ENCODE measurements at places on chromosomes 1 and 21.
A peak's percentile ranks its signal among the peaks of the same experiment; 100 is the strongest.

GRCh38 chr1:23525558-23526250 lies 5.3 kb downstream of the E2F2 start:
- DNase-seq, result no peak

- DNase-seq, result no peak
These were observed 6.1 kb downstream of the CTNNBIP1 start for GRCh38 chr1:9903801-9904527.

- no peak for DNase-seq
These were observed 1.1 kb upstream of the EDN2 start for GRCh38 chr1:41485605-41486004.

DNA sequence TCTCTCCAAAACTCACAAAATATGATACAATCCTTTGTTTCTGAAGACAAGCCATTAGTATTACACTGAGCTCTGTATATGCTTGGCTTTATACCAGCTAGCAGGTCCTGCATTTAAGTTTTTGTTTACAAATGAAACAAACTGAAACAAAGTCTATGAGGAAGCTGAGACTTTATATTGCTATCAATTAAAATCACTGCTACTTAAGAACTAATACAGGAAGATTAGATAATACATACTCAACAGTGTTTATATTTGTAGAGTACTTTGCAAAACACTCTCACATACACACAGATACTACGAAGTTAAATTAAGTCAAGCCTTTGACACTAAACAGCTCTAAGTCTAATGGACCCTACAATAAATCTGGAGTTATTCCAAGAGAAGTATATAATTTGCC lies 247.4 kb downstream of the CRB1 start:
- DNase-seq, result no peak

DNA sequence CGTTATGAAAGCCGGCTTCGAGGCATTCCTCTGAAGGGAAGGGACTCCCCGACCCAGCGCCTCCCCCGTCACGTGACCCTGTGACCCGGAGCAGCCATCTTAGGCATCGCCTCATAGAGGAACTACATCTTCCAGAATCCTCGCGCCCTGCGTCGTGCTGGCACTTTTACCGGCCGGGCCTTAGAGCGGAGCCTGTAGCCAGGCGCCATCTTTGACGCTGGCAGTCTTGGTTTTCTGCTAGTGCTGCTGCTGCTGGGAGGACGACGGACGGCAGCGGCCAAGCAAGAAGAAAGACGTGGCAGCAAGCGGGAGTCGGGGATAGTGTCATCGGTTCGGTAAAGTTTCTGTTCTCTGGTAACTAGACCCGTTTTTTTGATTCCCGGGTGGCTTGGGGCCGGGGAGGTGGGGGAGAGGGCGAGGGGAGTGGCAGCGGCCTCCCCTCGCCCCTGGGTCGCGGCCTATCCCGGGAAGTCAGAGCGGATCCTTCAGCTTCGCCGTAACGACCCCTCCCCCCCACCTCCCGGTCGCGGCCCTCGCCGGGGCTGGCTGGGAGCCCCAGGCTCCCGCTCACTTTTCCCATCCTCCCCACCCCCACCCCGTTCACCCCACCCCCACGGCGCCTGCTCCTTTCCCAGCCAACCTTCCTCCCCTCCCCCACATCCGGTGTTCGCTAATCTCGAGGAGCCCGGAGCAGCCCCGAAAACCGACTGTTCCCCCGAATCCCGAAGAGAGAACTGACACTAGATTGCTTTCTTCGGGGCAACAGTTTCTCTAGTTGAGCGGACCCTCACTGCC lies at the start of the genes ZBED6 and ZC3H11A:
TSS of gene ZBED6 (plus strand) at position 183 of the 795 bp plus-strand sequence. CDS start 1,900 bp downstream, outside the sequence.
TSS of gene ZC3H11A (plus strand) at position 183 of the 795 bp plus-strand sequence. CDS start 21,448 bp downstream, outside the sequence.
- DNase-seq, result peak; percentile 93

GRCh38 chr1:246086191-246086590 lies 420.9 kb downstream of the SMYD3 start:
- no peak for DNase-seq

DNA sequence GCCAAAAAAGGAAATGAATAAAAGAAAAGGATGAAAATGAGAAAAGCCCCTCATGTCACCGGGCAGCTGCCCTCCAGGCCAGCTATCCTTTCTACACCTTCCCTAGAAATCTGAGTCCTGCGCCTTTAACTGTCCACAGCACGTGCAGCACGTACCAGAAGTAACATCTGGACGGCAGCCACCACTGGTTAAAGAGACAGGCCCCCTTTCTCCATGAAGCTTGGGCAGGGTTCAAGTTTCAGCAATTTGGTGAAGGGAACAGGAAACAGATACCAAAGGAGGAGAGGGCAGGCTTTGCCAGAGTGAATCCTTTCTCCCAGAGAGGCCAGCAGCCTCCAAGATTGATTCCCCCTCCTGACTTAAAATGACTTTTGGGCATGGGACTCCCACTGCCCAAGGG lies 3.6 kb upstream of the KIAA2013 start:
- no peak for DNase-seq

- DNase-seq, result no peak
These were observed 3.0 kb downstream of the GPN2 start for GRCh38 chr1:26887125-26887524.

DNA sequence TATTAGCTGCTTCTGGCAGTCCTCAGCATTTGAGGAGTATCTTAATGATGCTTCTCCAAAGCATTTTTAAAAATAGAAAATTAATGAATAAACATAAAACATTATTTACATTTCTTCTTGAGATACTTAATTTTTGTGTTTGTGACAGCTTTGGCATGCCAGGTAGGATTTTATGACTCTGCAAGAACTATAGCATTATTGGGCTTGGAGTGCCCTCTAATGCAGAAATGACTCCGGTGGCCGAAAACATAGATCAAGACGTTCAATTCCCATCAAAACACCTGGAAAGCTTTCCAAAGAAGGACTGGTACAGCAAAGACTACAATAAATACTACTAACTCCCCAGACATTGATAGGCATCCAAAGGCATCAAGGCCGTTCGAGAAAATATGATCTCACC lies 366.4 kb upstream of the CXADR start:
- DNase-seq, result no peak

DNA sequence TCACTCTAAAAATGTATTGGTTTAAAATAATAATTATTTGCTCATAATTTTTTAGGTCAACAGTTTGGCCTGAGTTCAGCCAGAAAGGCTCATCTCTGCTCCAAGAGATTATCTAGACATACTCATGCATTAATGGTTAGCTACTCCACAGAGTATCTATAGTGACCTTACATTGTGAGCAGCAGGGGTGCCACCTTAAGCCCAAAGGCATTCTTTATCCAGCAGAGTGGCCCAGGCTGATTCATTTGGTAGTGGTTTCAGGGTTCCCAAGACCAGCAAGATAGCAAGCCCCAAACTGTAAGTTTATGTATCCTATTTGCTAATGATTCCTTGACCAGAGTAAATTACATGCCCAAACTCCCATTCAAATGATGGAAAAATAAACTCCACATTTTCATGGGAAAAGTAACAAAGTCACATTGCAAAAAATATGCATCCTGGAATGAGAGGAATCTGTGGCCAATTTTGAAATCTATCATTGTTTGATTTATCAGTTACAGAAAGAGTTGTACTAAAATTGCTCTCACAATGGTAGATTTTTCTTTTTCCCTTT lies 182.6 kb upstream of the KCNK2 start:
- no peak for DNase-seq

DNA sequence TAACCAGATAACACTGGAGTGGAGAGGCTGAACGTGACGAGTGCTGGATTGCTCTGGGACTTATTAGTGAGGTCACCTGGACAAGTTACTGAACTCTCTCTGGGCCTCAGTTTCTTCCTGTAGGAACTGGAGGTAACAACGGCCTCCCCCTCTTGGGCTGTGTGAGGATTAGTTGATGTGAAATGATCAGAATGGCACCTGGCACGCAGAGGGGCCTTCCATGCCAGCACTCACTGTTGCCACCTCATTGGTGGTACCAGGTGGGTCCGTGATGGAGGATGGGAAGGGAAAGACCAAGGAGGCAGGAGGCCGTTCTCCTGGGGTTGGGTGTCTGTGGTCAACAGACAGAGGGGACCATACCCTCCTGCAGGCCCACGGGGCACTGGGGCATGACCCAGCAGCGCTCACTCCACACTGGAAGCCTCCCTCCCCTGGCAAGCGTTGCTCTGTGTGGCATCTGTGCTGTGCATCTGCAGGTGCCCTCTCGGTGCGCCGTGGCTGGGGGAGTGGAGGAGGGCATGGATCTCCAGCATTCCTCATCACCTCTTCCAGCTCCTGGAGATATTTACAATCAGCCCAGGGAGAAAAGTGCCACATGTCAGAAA lies 349.5 kb upstream of the VAMP3 start:
- no peak for DNase-seq

- no peak for DNase-seq
These were observed 19.3 kb downstream of the SERTAD4 start for GRCh38 chr1:210251680-210252490.

DNA sequence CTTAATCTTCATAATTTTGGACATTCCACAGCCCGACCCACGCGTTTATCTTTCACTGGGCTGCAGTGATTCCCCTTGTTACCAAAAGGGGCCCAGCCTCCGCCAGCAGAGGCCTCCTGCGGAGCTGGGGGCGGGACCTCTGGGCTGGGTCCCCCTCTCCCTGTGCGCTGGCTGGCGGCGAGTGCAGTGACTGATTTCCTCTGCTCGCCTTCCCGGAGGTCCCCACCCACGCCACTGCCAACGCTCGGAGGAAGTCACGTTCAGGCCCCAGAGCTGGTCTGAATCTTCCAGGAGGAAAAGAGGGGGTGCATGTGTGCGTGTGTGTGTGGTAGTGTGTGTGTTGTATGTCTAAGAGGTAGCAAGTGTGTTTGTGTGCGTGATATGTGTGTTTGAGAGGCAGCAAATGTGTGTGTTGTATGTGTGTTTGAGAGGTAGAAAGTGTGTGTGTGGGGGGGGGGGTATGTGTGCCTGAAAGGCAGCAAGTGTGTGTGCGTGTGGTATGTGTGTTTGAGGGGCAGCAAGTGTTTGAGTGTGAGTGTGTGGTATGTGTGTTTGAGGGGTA lies 35.0 kb upstream of the JAK1 start:
- peak; percentile 73 for DNase-seq

GRCh38 chr1:34928699-34929496 lies 552 bp downstream of the DLGAP3 start:
- no peak for DNase-seq

DNA sequence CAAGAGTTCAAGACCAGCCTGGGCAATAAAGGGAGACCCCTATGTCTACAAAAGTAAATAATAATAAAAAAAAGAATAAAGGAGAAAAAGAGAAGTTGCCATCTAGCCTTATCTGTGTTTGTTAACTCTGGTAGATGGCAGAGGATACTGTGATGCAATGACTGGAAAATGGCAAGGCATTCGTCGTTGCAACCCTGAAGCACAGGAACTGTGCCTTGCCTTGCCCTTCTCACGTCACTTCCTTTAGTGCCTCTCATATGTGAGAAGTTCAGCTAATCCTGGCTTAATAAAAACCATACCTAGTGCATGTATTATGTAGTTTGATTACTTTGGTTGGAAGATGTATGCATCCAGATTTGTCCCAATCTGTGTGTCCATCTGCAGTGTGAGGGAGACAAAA lies 25.8 kb upstream of the PIGC start:
- DNase-seq, result no peak

DNA sequence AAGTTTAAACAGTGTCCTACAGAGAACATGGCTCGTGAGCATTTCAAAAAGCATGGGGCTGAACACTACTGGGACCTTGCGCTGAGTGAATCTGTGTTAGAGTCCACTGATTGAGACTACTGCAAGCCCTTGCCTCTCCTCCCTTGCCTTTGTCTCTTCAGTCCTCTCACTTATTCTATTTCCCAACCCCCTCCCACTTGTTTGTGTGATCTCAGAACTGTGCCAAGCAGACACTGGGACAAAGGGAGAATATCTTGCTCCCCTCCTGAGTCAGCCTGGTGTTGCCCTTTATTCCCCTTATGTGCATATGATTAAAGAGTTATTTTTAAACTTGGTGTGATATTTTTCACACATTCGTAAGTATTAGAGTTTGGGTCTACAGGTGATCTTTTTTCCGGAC lies 11.1 kb upstream of the RPRD2 start:
- no peak for DNase-seq

GRCh38 chr21:35697321-35697808 lies 363.0 kb downstream of the SETD4 start:
- no peak for DNase-seq

DNA sequence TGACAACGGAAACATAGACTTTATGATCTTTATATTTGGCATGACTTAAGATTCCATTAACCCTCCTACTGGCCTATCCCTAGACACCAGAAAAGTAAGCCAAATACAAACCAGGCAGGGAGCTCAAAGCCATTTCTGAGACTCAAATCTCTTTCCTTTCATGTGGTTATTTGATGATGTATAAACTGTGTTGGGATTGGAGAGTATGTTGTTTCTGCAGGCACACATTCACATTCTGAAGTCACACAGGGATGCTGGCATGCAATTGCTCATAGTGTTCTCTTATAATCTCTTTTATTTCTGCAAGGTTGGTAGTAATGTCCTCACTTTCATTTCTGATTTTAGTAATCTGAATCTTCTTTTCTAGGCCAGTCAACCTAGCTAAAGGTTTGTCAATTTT lies 5.8 kb downstream of the ZMYND12 start:
- no peak for DNase-seq

GRCh38 chr1:40789661-40790430 lies 6.3 kb downstream of the KCNQ4 start:
- no peak for DNase-seq

GRCh38 chr1:41476807-41477361 lies 7.6 kb downstream of the EDN2 start:
- DNase-seq, result no peak

DNA sequence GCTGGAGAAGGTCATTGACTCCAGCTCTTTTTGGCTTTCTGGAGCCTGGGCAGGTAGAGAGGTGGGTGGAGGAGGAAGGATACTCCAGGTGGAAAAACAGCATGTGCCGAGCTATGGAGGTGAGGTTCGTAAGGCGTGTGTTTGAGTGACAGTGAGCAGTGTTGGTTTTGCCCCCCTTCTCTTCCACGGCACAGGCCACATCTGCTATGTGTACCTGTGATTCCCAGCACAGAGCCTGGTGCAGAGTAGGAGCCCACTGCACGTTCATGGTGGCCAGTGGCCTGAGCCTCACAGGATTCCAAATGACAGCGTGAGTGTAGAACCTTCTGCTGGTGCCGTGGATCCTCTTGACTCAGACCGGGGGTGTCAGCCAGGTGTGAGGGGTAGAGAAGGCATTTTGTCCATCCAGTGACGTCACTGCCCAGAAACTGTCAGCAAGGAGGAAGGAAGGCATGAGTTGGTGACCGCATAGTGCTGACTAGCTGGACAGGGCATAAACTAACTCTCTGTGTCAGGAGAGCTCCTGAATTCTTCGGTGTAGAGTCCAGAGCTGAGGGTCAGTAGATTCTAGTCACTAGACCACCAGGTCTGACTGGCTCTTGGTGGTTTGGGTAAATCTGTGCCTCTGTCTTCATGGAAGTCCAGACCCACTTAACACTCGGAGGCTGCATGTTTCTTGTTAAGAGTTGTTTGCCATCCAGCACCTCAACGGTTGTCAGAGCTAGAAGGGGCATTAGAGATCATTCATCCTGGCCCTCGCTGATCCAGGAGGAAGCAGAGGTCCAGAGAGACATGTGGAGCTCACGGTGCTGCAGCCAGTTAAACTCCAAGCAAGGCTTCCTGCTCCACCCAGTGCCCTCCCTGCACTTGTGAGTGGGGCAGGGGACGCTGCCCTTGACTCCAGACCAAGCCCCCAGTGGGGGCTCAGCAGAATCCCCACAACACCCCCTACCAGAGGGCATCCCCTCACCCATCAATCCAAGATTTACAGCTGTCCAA lies 3.8 kb downstream of the QSOX1 start:
- no peak for DNase-seq

Measured in stimulated activated CD4-positive, alpha-beta T cell treated with anti-CD3 and anti-CD28 coated beads, Interleukin-1b, Interleukin-23, amount 100 ng/mL, for 4 hours (primary cell).